ENCODE measurements at places on chromosomes 1 and 21. TPM values are rescaled to one million over a fixed set of nuclear protein-coding genes. Genes with fewer than 3 reads are reported as not detected.

DNA sequence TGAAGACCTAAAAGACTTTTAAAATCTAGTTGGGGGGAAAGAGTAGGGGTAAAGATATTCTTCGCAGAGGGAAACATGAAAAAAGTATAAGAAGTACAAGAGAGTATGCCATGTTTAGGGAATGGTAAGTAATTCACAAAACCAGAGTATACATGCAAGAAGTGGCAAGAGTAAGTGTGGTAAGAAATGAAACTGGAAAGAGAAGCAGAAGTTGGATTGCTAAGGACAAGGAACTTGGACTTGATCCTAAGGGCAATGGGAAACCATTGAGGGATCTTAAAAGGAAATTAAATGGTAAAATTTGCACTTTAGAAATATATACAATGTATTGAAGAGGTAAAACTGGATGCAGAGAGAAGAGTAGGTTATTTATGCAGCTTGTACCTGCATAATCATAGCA is 9.2 kb upstream of the ZNF644 start:
- DNase-seq = no peak

The RNASEL gene
- total RNA-seq = 5.9 TPM

DNA sequence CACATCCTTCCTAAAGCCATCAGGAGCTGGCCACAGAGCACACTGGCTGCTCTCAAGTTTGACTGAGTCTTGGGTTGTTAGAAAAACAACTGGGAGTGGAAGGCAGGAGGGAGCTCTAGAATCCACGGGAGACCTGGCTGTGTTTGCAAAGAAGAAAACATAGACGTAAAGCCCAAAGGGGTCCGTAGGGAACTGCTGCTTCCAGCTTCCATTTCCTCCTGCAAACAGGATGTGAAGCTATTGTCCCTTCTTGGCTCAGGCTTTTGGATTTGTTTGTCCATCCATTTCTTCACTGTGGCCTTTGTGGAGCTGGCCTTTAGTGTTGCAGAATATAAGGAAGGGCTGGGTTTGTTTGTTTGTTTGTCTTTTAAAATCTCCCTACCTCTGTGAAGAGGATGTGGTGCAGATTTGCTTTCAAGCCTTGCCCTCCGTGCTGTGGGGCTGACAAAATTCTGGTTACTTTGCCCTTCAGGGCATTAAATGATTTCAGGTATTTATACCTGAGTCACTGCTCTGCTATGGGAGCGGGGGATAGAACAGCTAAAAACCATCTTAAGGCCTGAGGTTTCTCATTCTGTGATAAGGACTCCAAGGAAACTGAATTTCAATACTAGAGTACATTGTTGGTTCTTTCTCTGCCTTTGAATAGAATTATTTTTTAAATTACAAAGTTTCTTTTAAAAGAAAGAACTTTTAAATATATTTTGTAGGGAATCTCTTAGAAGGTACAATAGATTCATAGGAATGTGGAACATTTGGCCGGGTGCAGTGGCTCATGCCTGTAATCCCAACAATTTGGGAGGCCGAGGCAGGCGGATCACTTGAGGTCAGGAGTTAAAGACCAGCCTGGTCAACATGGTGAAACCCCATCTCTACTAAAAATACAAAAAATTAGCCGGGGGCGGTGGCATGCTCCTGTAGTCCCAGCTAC is 74.3 kb downstream of the MPZL1 start:
- no peak for DNase-seq

The SAMD13 gene
- 1.8 TPM for total RNA-seq

The GJB3 gene
- 0.54 TPM for total RNA-seq

DNA sequence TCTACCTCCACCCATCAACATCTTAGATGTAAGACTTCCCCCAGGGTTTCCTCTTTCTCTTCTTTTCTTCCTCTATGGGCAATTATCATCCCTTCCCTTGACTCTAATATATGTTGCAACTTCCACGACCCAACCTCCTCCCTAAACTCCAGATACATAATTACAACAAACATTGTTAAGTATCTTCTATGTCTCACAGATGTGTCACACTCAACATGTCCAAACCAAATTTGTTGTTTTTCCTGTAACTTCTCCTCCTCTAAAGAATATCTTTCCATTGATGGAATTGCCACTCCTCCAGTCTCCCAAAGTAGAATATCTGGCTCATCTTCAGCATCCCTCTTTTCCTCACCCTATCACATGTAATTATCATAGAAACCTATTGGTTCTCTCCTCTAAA is 314.2 kb downstream of the RWDD3 start:
- no peak for DNase-seq

DNA sequence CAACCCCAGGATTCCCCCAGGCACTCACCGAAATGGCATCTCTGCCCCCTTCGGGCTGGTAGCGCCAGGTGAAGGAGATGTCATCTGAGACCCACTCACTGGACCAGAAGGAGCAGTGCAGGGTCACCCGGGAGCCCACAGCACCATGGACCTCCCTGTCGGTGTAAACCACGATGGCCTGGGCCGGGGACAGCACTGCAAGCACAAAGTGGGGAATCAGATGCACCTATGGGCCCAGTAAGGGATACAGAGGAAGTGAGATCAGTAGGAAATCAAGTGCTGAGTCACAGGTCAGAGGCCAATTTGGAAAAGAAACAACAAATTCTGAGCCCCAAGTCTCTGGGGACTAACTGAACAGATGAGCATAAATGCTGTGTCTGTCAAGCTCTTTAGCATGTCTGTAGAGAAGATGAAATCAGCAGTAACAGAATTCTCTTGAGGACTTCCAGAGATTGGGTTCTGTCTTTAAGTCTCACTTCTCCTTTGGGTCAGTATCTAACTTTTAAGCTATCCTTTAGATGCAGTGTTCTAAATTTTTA is 2.5 kb downstream of the MPZ start:
- DNase-seq = no peak

DNA sequence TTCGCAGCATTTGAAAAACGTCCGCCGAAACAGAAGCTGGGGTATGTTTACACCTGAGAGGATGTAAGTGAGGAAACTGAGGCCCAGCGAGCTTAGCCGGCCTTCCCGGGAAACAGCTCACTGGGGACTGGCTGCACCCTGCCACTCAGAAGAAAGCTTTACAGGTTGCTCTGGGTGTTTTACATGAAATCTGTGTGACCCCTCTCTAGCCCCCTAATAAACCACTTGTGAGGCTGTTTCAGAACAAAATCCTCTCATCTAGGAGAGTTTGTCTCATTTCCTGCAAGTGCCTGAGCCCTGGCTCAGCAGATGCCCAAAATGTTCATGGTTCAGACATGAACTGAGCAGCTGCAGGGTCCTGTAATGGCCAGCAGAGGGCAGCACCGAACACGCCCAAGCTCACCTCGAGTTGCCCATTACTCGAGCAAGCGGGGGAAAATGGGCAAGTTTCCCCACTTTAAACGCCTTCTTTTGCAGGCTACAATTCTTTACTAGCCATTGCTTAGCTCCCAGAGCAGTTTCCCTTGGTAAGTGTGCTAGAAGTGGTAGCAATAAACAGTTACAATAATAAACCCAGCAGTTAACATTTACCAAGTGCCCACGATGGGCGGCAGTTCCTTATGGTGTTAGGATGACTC is 76.4 kb downstream of the FHAD1 start:
- peak; percentile 38 for DNase-seq

DNA sequence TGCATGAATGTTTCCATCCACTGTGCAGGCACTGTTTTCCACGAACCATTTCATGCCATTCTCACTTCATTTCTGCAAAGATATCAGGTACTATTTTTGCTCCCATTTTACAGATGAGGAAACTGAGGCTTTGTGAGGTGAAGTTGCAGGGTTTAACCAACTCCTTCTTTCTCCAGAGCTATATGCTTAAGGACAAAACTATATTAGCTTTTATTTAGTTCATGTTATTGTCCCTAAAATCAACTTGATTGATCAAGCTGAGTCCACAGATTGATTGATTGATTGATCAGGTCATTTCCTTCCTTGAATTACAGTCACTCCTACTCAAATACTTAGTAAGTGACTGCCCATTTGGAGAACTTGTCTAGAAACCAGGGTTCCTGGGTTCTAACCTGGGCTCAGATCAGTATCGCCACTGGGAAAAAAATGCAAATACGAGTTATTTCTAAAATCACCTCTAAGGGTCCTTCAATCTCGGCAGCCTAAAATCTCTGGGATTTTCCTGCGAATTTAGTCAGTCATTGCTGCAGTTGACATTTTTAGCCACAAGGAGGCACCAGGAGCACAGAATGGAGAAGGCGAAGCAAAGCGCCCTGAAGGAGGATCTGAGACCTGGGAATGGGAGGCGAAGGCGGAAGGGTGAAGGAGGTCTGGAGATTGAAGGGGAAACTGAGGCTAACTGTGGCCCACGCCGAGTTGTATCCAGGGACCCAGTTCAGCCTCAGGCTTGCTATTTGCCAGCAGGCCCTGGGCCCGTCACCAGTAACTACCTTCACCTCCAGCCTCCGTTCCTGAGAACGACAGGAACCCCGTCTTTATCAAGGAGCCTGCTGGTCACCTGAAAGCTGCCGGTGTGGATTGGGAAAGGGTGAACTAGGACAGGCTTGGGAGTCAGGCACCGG is 14.3 kb upstream of the MUL1 start:
- peak; percentile 43 for DNase-seq

GRCh38 chr1:151716771-151717631 is at the start of gene CELF3:
CELF3 (minus strand) TSS chr1:151716803; CDS start chr1:151716020, 783 bp downstream.
- DNase-seq = no peak

- no peak for DNase-seq
These were observed 10.3 kb downstream of the ITGB2 start for GRCh38 chr21:44910229-44911067.

- DNase-seq = no peak
These were observed 120.6 kb downstream of the KCNJ15 start for GRCh38 chr21:38377165-38378088.

DNA sequence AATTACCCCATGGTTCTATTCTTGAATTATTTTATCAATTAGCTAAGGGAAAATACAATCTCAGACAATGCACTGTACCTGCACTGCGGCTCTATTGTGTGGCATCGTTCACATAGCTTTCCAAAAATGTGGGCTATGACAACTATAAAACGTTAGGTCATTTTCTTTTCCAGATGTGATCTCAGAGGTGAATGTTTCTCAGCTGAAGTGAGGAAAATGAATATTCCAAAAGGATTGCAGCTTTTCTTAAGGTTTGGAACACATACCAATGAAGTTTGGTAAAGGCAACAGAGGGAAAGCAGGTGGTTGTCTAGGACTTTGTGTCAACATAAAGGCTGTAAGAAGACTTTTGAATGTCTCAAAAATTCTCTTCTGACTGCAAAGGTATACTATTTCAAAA is 105.5 kb downstream of the NRIP1 start:
- DNase-seq = no peak

The CFAP45 gene
- 0.95 TPM for total RNA-seq

DNA sequence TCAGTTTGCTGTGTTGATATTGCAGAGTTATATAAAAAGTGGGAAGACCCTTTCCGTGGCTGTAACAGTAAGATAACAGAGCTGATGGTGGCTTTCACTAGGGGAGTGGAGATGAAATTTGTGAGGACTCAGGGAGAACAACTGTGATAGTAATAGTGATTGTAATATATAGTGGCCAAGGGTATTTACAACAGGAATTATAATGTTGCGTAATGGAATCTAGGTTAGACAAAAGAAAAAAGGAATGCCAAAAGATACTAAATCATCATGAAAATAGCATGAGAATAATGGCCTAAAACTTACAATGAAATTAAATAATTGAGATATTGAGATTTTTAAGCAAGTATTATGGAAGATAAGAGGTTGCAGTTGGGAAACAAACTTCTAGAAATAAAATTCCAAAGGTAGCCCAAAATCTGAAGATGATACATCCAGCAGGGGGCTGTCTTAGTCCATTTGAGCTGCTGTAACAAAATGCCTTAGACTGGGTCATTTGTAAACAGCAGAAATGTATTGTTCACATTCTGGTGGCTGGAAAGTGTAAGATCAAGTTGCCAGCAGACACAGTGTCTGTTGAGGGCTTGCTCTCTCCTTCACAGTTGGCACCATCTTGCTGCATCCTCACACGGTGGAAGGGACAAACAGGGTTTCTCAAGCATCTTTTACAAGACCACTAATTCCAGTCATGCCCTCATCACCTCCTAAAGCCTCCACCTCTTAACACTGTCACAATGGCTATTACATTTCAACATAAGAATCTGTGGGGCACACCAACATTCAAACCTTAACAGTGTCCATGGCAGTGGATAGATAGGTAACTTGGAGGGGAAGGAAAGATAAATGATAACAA is 711.2 kb downstream of the MRPL39 start:
- DNase-seq = no peak

DNA sequence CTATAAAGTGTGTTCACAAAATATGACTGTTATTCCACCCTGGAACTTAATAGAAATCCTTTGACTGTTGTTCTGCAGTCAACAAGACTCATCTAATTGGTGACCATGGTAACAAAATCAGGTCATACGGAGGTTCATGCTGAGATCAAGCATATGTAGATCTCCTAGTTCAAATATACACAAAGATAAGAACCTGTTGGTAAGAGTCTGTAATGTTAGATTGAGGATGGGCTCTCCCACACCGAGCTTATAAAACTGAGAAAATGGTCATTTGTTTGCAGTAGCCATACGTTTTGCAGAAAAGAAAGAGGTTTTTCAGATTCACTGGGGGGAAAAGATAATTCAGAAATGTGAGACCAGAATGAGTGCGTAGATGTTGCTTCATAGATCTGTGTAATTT is 468.1 kb downstream of the RPS6KC1 start:
- no peak for DNase-seq

GRCh38 chr21:27122686-27123085 is 155.8 kb upstream of the ADAMTS5 start:
- no peak for DNase-seq

The CD160 gene
- total RNA-seq = not detected

The SNX7 gene
- 38.6 TPM for total RNA-seq

The SLC22A15 gene
- total RNA-seq = 11.9 TPM

- no peak for DNase-seq
These were observed 26.5 kb upstream of the KRTAP19-8 start for GRCh38 chr21:31064803-31065202.

DNA sequence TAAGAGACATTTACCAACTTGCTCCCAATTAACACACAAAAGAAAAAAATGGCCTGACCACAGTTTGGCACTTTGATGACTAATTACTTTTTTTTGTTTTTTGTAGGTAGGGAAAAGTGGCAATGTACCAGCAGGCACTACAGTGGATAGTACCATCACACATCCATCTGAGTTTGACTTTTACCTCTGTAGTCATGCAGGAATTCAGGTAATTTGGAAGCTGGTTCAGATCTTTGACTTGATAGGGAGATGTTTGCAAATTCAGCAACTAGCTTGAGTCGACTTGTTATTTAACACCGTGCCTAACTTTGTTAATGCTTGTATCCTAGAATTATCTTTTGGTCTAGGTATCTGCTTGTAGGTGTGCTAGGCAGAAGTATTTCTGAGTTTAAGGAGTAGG is 33.0 kb upstream of the AGO1 start:
- no peak for DNase-seq

DNA sequence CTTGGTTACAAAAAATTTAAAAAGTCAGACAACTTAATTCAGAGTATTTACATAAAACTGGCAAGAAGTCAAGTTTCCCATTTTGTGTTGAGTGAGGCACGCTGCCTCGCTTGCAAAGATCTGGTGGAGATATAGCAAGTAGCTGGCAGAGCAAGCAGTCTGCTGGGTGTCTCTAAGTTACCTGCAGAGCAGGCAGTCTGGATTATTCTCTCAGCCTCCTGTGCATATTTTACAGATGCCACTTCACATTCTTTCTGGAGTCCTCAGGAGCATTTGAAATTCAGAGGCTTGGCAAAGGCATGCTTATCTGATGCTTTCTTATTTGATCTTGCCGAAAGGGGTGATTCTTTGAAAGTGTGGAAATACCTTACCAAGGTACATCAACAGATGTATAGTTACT is 640.4 kb upstream of the ADGRL4 start:
- no peak for DNase-seq
